ENCODE measurements at places on chromosomes 5 and 9. TPM values are rescaled to one million over a fixed set of nuclear protein-coding genes. Genes with fewer than 3 reads are reported as not detected.

- peak overlapping the region; percentile 93 for H3K27ac ChIP-seq
- peaks cover 11% of the 10 kb centered on the region for H3K4me1 ChIP-seq
- H3K4me3 ChIP-seq = peak overlapping the region; percentile 93
- peaks cover 2% of the 10 kb centered on the region for H3K36me3 ChIP-seq
- no peak for DNase-seq
Measured at GRCh38 chr5:62306323-62306895, 403 bp downstream of the KIF2A start.

The RNF208 gene
- polyA plus RNA-seq = 2.7 TPM

GRCh38 chr9:11892401-11892800 lies 800.8 kb upstream of the TYRP1 start:
- H3K27ac ChIP-seq = no peak overlapping the region
- H3K27me3 ChIP-seq = no peaks in the 10 kb centered on the region
- DNase-seq = no peak
- H3K4me3 ChIP-seq = no peak overlapping the region
- H3K4me1 ChIP-seq = no peaks in the 10 kb centered on the region

DNA sequence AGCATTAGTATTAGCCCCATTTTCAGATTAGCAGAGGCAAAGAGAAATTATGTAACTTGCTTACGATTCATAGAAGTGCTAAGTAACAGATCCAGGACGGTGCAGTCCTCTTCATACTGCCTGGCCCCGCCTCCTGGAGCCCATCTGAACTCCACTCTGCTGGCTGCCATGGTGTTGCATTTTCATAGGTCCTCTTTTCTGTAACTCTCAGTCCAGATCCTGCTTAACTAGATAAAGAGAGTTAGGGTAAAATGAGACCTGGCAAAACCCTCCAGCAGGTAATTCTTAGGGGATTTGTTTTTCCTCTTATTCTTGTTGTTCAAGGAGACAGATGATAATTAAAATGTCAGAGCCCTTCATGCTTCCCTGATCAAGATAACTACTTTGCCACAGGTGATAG lies 135.1 kb upstream of the EFNA5 start:
- no peak overlapping the region for H3K27ac ChIP-seq
- peaks cover 26% of the 10 kb centered on the region for H3K4me1 ChIP-seq

- peaks cover 25% of the 10 kb centered on the region for H3K36me3 ChIP-seq
- H3K27me3 ChIP-seq = no peaks in the 10 kb centered on the region
- H3K4me3 ChIP-seq = no peak overlapping the region
- no peak overlapping the region for H3K27ac ChIP-seq
- DNase-seq = no peak
- no peaks in the 10 kb centered on the region for H3K4me1 ChIP-seq
Measured at GRCh38 chr9:125447202-125447802, 185.7 kb downstream of the GAPVD1 start.

- H3K36me3 ChIP-seq = no peaks in the 10 kb centered on the region
- no peak overlapping the region for H3K27ac ChIP-seq
- no peak overlapping the region for H3K4me3 ChIP-seq
- H3K27me3 ChIP-seq = no peaks in the 10 kb centered on the region
- no peak for DNase-seq
Measured at GRCh38 chr9:114464281-114465051, 40.8 kb downstream of the WHRN start.

- H3K36me3 ChIP-seq = peaks cover 18% of the 10 kb centered on the region
- H3K4me3 ChIP-seq = no peak overlapping the region
- no peak for DNase-seq
Measured at GRCh38 chr9:2109069-2109650, 94.0 kb downstream of the SMARCA2 start.

Measured in SK-N-SH (cell line).